ENCODE measurements at places on chromosomes 7 and 10.
A peak's percentile ranks its signal among the peaks of the same experiment; 100 is the strongest.

- no peak for DNase-seq
Observed at GRCh38 chr7:141544831-141545230, 6.4 kb upstream of the AGK start.

- peak; percentile 11 for DNase-seq
Observed at GRCh38 chr10:90947030-90947960, 26.4 kb upstream of the ANKRD1 start.

DNA sequence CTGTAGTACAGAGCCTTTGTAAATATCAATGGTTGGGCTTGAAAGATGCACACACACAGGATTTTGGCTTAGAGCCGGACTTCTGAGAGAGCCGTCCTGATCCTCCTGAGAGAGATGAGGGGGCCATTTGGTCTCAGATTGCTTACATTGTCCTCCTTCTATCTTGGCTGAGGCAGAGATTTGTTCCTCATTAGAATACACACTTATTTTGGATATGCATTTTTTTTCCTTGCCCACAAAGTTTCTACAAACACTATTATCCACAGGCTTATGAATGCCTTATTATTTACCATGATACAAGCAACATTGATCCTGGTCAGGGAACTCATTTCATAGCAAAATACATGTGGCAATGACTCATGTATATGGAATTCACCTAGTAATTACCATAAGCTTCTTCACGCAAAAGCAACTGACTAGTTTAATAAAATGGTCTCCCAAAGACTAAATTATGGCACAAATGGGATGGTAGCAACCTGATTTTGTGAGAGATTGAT is 175.3 kb downstream of the MDFIC start:
- peak; percentile 68 for DNase-seq

DNA sequence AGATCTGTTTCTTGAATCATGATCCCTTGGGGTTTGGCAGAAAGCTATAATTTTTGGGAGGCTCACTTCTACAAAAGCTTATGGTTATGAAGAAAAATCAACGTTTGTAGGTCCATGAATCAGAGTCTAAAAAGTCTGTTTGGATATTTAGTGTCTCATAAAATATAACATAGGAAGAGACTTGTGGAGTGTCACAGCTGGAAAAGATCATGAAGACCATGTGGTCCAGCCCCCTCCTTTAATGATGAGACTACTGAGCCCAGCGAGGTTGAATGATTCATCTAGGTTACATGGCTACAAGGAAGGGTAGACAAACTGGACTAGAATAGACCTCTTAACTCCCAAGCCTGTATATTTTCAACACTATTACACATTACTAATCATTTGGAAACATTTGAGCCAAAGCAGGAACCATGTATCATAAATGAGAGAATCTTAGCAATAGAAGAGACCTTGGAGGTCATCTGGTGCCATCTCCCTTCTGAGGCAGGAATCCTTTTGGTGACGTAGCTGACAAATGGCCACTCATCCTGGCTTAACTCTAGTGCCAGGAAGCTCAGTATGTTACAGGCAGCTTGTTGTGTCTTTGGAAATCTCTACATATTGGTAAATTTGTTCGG is 152.5 kb downstream of the CREB5 start:
- DNase-seq, result no peak

GRCh38 chr10:54962134-54962900 is 161.3 kb upstream of the PCDH15 start:
- no peak for DNase-seq

Data from RCC 7860 (cell line).